ENCODE measurements at places on chromosomes 5 and 9.

- peak; percentile 50 for DNase-seq
These were observed 707 bp upstream of the RIMOC1 start for GRCh38 chr5:41903382-41903891.

GRCh38 chr9:7613931-7614330 lies 185.6 kb downstream of the DMAC1 start:
- DNase-seq, result no peak

GRCh38 chr5:161547738-161548486 lies 1.4 kb upstream of the GABRB2 start:
- peak; percentile 30 for DNase-seq

- DNase-seq, result no peak
These were observed 8.0 kb downstream of the SPARC start for GRCh38 chr5:151678713-151679112.

DNA sequence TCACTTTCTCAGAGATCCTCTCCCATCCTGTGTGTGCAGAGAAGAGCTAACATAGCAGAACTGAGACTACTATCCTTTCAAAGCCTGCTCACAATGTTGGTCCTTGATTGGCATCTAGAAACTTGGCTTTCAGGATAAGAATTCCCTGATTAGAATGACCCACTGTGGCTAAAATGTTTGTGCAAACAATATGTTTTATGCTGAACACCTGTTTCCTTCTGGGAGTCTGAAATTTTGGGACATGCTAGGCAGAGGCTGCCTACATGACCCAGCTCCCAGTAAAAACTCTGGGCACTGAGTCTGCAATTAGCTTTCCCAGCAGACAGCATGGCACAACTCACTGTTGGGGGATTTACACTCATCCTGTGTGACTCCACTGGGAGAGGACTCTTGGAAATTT lies 78.9 kb downstream of the CFAP95 start:
- DNase-seq, result no peak

GRCh38 chr9:135068776-135069415 lies 18.6 kb upstream of the OLFM1 start:
- DNase-seq, result no peak

DNA sequence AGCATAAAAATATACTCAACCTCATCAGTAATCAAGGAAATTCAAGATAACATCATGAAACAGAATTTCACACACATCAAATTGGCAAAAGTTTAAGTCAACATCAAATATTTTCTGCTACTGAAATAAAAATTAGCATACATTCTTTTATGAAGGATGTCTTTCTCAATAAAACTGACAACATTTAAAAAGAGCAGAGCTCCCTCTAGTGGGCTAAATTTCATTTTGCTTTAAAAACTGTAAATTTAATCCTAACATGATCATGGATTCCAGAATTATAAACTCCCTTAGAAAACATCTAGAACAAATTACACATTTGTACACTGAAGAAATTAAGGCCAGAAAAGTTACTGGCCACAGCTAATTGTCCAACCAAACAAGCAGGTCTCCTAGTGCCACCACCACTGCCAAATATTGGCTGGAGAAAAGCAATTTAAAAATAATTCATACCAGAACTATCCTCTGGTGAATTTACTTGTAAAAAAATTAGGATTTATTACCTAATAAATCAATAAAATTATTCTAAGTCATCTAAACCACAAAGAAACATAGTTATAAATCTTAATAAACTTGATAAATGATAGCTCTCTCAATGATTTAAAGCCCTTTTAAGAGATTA lies 31.2 kb downstream of the DEPDC1B start:
- DNase-seq, result peak; percentile 16

DNA sequence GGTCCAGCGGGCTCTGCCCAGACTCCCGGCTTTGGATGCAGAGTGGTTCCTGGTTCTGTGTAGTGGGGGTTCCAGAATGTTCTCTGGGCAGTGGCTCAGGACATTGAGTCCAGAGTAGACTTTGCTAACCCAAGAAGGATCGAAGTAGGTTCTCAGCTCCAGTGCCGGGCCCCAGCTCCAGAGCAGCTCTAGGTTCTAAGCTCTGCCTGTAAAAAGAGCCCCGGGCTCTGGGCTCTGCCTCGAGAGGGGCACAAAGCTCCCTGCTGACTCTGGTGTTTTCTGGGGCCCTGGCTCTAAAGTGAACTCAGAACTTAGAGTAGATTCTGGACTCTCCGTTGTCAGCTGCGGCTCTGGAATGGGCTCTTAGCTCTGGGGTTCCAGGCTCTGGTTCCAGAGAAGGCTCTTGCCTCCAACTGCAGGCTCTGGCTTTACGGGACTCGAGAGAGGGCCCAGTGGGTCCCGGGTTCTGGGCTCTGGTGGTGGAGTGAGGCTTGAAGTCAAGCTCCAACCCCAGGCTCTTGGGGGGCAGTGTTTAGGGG lies 414 bp downstream of the WDR38 start:
- DNase-seq, result no peak

GRCh38 chr9:133604214-133604613 lies 5.0 kb downstream of the FAM163B start:
- no peak for DNase-seq

- no peak for DNase-seq
These were observed 181.6 kb upstream of the TLE4 start for GRCh38 chr9:79390077-79390698.

GRCh38 chr5:1297243-1297642 lies 2.4 kb upstream of the TERT start:
- DNase-seq, result no peak

- DNase-seq, result no peak
These were observed 14.8 kb upstream of the TUT7 start for GRCh38 chr9:86368871-86369521.

DNA sequence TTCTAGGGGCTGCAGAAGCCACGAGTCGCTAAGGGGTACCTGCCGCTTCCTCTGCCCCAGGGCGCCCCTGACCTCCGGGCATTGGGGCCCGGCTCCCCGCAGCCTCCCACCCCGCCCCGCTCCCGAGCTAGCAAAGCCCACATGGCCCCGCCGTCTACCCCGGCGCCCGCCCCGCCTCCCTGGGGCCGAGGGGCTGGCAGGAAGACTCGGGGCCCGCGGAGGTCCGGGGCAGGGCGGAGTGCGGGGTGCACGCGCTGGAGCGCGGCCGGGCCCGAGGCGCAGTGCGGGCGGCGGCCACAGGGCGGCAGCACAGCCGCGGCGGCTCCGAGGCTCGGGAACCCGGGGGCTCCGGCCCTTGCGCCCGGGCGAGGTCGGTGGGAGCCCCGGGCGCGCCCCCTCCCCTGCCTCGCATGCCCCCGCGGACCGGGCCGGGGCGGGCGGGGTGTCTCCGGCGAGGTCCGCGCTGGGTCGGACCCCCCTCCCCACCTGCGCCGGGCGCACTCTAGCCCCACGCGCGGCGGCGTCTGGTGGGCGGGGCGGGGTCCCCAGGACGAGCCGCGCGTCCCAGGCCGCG lies 6.7 kb downstream of the NRARP start:
- DNase-seq, result no peak

DNA sequence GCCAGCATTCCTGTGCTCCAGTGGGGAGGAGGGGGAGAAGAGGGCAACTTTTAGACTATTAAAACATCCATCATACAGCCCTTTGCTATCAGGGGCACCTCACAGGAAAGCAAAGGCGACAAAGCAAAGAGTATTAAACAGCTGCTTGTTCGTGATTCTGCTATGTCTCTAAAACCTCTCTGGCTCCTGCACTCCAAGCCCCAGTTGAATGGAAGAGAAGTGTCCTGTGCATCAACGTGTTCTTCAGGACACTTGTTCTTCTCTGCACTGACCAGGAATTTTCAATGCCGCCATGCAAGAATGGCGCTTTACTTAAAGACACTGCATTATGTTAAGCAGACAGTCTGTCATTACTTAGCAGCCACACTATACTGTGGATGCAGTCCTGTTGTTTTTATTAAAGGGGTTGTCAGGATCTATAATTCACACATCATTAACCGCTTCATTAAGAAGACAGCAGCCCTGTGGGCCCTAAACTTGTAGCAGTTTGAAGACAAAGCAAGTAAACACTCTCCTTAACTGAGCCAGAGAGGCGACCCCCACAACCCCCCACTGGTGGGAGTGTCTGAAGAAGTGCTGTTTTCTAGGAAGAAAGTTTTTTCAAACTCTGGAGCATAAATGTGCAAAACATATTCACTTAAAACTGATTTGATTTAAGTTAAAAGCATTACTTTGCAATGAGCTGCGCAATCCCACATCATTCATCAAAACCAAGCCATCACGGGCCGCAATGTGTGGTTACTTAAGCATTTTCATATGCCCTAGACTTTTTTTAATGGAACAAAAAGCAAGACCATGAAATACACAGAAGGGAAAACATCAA lies 164.5 kb downstream of the ZNF608 start:
- DNase-seq, result no peak

- DNase-seq, result no peak
These were observed 205.2 kb upstream of the EDIL3 start for GRCh38 chr5:84589926-84590325.

DNA sequence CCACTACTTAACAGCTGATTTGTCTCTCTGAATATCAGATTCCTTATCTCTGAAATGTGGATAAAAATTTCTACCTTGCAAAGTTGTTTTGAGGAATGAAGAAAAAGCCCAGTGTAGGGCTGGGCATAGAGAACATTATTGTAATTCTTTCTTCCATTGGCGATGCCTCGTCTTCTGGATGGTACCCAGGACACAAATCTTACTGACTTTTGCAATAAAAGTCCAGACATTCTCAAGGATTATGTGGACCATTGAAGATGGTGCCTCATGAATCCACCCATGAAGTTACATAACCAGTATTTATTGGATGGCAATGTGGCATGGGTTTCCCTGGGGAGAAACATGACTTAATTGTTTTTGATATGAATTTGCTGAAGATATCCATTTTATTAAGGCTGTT lies 33.1 kb downstream of the NNT start:
- DNase-seq, result no peak

GRCh38 chr9:36132086-36132485 lies 4.4 kb upstream of the GLIPR2 start:
- DNase-seq, result no peak

- DNase-seq, result no peak
These were observed 95.8 kb upstream of the ANKRD55 start for GRCh38 chr5:56328753-56329560.

DNA sequence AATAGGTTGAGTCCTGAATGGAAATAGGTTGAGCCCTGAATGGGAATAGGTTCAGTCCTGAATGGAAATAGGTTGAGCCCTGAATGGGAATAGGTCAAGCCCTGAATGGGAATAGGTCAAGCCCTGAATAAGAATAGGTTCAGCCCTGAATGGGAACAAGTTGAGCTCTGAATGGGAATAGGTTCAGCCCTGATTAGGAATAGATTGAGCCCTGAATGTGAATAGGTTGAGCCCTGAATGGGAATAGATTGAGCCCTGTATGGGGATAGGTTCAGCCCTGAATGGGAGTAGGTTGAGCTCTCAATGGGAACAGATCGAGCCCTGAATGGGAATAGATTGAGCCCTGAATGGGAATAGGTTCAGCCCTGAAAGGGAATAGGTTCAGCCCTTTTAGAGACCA lies 590.8 kb upstream of the ADAMTS16 start:
- no peak for DNase-seq

GRCh38 chr9:110545705-110546104 lies 33.8 kb downstream of the SVEP1 start:
- peak; percentile 12 for DNase-seq

DNA sequence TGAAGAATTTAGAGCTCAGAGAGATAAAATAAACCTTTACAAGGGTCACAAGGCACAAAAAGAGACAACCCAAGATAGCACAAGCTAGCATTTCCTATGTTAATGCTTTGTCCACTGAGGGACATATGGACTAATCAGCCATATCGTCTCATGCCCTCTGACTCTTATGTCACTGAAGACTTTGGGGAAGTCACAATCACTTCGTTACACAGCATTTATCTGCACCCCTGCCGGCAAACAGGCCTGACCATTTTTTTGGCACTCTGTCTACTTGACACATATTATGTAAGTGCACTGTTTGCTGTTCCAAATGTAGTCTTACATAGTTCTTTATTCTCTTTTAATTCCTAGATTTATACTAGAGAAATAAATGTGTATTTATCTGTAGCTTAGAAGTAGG lies 13.9 kb upstream of the BNC2 start:
- DNase-seq, result no peak

GRCh38 chr9:128109050-128109709 lies 18.3 kb downstream of the PTGES2 start:
- no peak for DNase-seq

GRCh38 chr9:79575547-79575946 lies 3.8 kb downstream of the TLE4 start:
- no peak for DNase-seq

GRCh38 chr5:108700930-108701329 lies 46.8 kb upstream of the FER start:
- no peak for DNase-seq

Measured in hippocampal formation (tissue), 2 donors.